ENCODE measurements at places on chromosomes 3 and 15. TPM values are rescaled to one million over a fixed set of nuclear protein-coding genes. Genes with fewer than 3 reads are reported as not detected.

GRCh38 chr3:173932624-173933023 is 535.1 kb downstream of the NLGN1 start:
- no peak for DNase-seq
- H3K27ac ChIP-seq = no peak overlapping the region
- no peaks in the 10 kb centered on the region for H3K4me1 ChIP-seq
- no peak overlapping the region for H3K4me3 ChIP-seq
- H3K27me3 ChIP-seq = no peaks in the 10 kb centered on the region
- H3K36me3 ChIP-seq = no peaks in the 10 kb centered on the region

CCDC39 gene
- not detected for total RNA-seq

SLC22A14 gene
- total RNA-seq = 0.21 TPM

PLSCR5 gene
- not detected for total RNA-seq

MAP1A gene
- total RNA-seq = 1.8 TPM

- H3K27me3 ChIP-seq = peaks cover 33% of the 10 kb centered on the region
- no peaks in the 10 kb centered on the region for H3K36me3 ChIP-seq
- no peak overlapping the region for H3K4me3 ChIP-seq
- H3K27ac ChIP-seq = no peak overlapping the region
- no peaks in the 10 kb centered on the region for H3K4me1 ChIP-seq
- no peak for DNase-seq
Observed at GRCh38 chr15:68479406-68479805, 47.4 kb upstream of the ITGA11 start.

DNA sequence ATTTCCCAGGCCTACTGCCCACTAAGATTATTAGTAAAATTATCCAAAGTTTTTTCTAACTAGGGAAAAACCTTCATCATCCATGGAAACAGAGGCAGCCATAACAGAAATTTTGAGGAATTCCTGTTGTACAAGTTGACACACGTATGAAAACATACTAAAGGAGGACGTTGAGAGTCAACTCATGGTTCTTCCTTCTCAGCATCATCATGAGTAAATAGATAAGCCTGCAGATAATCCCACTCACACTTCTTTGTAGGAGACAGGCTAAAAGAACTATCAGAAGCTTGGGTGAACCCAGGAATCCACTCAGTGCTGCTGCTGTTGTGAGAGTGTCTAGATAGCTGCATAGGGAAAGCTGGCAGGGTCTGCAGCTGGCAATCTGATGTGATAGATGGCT is 694.8 kb upstream of the NR2F2 start:
- H3K36me3 ChIP-seq = no peaks in the 10 kb centered on the region
- no peak overlapping the region for H3K27ac ChIP-seq
- DNase-seq = no peak
- H3K27me3 ChIP-seq = peaks cover 10% of the 10 kb centered on the region
- no peaks in the 10 kb centered on the region for H3K4me1 ChIP-seq

DNA sequence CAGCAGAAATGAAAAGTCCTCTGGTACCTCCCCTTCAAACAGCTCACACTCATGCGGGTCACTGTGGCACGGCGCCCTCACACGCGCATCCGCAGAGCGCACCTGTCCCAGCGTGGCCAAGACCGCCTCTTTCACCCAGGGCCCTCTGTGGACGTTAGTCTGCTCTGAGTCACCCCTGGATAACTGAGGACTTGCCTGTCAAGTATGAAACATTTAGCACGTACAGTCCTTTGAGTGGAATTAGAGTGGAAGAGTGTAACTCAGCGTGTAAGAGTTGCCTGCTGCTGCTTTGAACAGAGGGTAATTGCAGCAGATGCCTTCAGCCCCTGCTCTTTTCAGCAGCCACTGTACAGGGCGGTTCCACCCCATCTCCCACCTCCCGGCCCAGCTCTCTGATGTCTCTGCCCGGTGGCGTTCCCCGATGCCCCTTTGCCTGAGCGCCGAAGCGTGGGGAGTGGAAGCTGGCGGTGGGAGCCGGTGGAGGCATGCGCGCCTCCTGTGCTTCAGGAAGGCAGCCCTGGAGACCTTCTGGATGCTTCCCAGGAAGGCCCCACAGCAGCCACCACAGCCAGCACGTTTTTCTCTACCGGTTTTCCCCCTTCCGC is 23.0 kb downstream of the CPN2 start:
- peaks cover 12% of the 10 kb centered on the region for H3K27me3 ChIP-seq
- DNase-seq = peak; percentile 40
- no peak overlapping the region for H3K4me3 ChIP-seq
- H3K27ac ChIP-seq = no peak overlapping the region

MKRN3 gene
- 2.0 TPM for total RNA-seq

GABRB3 gene
- 0.07 TPM for total RNA-seq

- H3K36me3 ChIP-seq = peaks cover 3% of the 10 kb centered on the region
- H3K27ac ChIP-seq = no peak overlapping the region
- no peaks in the 10 kb centered on the region for H3K27me3 ChIP-seq
- no peak for DNase-seq
Observed at GRCh38 chr15:58297639-58298038, 134.2 kb upstream of the LIPC start.

DNA sequence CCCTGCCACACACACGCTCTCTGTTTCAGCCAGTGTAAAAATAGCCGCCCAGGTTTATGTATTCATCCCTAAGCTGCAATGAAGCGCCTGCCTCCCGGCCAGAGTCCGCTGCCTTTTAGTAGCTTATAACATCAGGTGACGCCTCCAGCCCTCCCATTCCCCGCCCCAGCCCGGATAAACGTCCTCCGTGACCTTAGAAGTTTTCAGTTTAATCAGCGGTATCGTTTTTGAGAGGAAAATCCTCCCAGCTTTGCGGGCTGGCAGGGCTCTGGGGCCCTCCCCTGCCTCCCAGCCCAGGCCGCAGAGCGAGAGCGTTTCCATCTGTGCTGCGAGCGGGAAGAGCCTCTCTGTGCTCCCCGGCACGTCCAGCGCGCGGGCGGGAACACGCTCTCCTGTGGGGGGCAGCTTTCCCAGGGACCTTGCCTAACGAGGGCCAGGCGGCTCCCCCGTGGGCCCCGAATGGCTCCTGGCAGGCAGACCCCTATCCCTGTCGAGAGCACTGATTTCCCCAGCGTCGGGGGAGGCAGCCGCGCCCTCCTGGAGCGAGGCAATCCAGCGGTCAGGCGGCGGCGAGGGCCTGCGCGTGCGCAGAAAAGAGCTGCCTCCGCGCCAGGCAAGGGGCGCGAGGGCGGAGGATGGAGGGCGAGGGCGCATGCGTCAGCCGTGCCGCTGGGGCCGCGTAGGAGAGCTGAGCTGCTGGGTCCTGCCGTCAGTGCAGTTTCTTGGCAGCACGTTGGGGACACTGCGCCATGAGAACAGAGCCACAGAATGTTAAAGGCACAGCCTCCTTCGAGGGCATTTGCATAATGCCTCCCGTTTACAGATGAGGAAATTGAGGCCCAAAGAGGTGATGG is 71.1 kb downstream of the CCNL1 start:
- H3K4me3 ChIP-seq = peak overlapping the region; percentile 86
- H3K27me3 ChIP-seq = no peaks in the 10 kb centered on the region
- H3K27ac ChIP-seq = peak overlapping the region; percentile 80
- peak; percentile 95 for DNase-seq

MST1 gene
- total RNA-seq = 29.8 TPM

GRCh38 chr15:22959321-22960101 is 20.7 kb downstream of the CYFIP1 start:
- DNase-seq = no peak
- H3K4me1 ChIP-seq = no peaks in the 10 kb centered on the region
- H3K27ac ChIP-seq = no peak overlapping the region
- no peak overlapping the region for H3K4me3 ChIP-seq
- no peaks in the 10 kb centered on the region for H3K36me3 ChIP-seq
- no peaks in the 10 kb centered on the region for H3K27me3 ChIP-seq

SCAMP5 gene
- total RNA-seq = 1.2 TPM

DNA sequence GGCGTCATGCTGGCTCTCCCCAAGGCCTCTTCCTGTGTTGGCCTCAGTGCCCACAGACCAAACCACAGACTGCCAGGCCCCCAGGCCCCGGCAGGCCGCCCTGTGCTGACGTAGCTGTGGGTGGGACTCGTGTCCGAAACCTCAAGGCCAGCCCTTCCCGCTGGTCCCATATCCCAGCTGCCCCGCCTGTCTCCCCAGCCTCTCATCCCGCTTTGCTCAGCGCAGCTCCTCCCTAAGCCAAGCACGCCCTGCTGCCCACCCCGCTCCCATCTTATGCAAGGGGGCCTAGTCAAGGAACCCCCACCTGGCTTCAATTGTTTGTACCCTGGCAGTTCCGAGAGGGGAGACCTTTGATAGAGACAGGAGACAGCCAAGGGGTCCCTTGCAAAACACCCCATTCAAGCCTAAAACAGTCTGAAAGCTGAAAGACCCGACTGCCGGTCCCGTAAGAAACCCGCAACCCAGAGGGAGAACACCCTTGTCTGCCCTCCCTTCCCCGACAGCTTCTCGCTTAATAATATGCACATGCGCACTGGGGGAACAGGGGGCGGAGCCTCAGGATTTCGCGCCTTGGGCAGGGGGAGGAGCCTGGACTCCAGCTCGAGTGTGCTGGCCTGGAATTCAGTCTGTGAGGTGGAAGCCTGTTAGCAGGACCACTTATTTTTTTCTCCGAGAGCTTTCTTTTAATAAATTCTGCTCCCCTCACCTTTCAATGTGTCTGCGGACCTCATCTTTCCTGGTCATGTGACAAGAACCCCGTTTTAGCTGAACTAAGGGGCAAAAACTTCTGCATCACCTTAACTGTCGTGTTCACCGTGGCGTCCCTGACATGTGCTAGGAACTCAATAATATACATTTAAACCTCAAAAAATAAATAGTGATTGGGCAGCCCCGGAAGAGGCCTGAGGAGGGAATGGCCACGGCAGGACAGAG is 17.2 kb downstream of the TNFAIP8L3 start:
- peaks cover 20% of the 10 kb centered on the region for H3K27me3 ChIP-seq
- peak; percentile 76 for DNase-seq
- H3K36me3 ChIP-seq = no peaks in the 10 kb centered on the region
- peak overlapping the region; percentile 26 for H3K27ac ChIP-seq

DNA sequence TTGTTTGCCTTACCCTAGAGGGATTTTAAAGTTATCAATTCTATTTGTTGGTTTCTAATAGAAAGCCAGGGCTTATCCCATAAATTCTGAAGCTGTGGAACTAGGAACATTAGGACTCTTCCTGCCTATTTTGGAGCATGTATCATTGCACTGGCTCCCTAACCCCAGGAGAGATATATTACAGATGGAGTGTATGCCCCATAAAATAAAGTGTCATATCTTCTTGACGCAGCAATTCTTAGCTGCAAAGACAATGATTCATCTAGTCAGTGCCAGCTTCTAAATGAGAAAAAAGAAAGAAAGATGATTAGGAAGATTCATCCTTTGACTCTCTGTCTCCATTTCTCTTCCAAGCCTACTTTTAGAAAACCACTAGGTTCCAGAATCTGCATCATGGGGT is 74.8 kb upstream of the MAGI1 start:
- no peak overlapping the region for H3K27ac ChIP-seq
- no peak for DNase-seq
- H3K36me3 ChIP-seq = no peaks in the 10 kb centered on the region
- H3K27me3 ChIP-seq = peaks cover 12% of the 10 kb centered on the region

DNA sequence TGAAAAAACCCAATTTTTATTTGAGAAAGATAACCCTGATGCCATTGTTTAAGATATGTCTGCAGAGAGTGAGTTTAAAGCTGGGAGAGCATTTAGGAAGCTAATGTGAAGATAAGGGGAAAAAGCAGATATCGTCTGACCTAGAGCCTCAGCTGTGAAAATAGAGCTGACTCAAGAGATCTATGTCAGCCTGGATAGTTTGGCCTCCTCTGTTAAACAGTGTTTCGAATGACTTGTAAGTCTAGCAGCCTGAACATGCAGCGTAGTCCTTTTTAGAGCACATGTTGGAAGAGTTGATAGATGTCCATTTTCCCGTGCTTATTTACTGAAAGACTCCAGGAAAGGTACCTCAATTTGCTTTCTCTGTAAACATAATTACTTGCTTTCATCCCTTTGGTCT is 48.1 kb downstream of the ALCAM start:
- no peak overlapping the region for H3K4me3 ChIP-seq
- H3K36me3 ChIP-seq = no peaks in the 10 kb centered on the region
- DNase-seq = no peak
- H3K27me3 ChIP-seq = no peaks in the 10 kb centered on the region
- H3K27ac ChIP-seq = no peak overlapping the region
- no peaks in the 10 kb centered on the region for H3K4me1 ChIP-seq

DNA sequence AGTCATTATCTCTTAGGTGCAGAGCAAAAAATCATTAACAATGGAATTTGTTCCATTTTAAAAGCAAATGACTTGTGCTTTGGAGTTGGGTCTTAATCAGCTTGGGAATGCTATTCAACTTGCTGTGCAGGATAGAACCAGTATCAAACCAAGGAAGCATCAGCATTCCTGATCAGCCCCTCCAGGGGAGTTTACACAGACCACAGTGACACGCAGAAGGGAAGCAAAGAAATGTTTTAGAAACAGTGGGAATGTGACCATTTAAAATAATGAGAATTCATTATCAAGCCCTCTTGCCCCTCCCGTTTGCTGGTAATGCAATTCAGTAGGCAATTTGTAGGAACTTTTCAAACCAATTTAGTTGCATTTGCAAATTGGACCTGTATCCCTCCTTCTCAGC is 155.1 kb downstream of the LRTM1 start:
- H3K4me3 ChIP-seq = no peak overlapping the region
- DNase-seq = no peak
- no peaks in the 10 kb centered on the region for H3K27me3 ChIP-seq
- H3K27ac ChIP-seq = no peak overlapping the region
- H3K4me1 ChIP-seq = no peaks in the 10 kb centered on the region
- H3K36me3 ChIP-seq = no peaks in the 10 kb centered on the region

PPP2R3A gene
- 0.53 TPM for total RNA-seq

DNA sequence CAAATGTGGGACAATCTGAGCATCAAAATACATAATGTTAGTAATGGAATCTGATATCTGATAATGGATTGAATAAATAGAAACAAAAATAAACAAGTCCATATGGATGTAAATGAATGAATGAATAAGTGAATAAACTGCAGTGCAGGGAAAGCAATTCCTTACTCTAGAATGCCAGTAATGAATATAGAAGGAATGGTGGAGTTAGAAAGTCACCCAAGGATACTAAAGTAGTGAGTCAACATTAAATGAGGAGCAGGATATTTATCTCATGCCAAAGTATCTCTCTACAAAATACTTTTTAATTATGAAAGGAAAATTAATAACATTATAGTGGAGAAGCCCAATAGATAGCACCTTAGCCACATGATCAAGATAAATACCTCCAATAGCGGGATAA is 300.3 kb downstream of the FEZF2 start:
- no peak for DNase-seq
- H3K4me1 ChIP-seq = no peaks in the 10 kb centered on the region
- no peaks in the 10 kb centered on the region for H3K36me3 ChIP-seq
- no peak overlapping the region for H3K4me3 ChIP-seq
- H3K27me3 ChIP-seq = no peaks in the 10 kb centered on the region

- no peaks in the 10 kb centered on the region for H3K27me3 ChIP-seq
- H3K27ac ChIP-seq = no peak overlapping the region
- no peak for DNase-seq
Observed at GRCh38 chr3:151561878-151562277, 101.0 kb upstream of the IGSF10 start.

- H3K36me3 ChIP-seq = no peaks in the 10 kb centered on the region
- no peaks in the 10 kb centered on the region for H3K27me3 ChIP-seq
- no peak for DNase-seq
- H3K4me3 ChIP-seq = no peak overlapping the region
- H3K27ac ChIP-seq = no peak overlapping the region
Observed at GRCh38 chr3:37256447-37256846, 82.1 kb upstream of the LRRFIP2 start.
